ENCODE measurements at places on chromosomes 12 and 14. TPM values are rescaled to one million over a fixed set of nuclear protein-coding genes. Genes with fewer than 3 reads are reported as not detected.

The FAIM2 gene
- 0.39 TPM for total RNA-seq

The SLC17A8 gene
- total RNA-seq: not detected

DNA sequence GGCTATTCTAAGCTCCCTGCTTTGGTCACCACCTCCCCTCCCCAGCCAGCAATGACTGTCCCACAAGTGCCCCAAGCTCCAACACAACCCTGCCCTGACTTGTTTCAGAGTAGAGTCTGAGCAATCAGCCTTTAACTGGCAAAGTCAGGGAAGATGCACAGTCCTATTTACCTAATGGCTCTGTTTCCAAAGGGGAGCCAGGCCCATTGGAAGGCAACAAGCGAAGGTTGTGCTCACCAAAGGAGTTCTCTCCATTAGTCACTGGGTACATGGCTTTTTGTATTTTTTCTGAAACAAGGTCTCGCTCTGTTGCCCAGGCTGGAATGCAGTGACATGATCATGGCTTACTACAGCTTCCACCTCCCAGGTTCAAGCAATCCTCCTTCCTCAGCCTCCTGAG lies 267.1 kb upstream of the CRY1 start:
- DNase-seq: no peak

GRCh38 chr14:70807898-70808415 lies 1.4 kb downstream of the MAP3K9 start:
- DNase-seq: peak; percentile 50

- DNase-seq: no peak
Measured at GRCh38 chr12:92929983-92930382, 888 bp upstream of the EEA1 start.

- DNase-seq: no peak
Measured at GRCh38 chr14:64729386-64730060, 25.3 kb downstream of the PLEKHG3 start.

DNA sequence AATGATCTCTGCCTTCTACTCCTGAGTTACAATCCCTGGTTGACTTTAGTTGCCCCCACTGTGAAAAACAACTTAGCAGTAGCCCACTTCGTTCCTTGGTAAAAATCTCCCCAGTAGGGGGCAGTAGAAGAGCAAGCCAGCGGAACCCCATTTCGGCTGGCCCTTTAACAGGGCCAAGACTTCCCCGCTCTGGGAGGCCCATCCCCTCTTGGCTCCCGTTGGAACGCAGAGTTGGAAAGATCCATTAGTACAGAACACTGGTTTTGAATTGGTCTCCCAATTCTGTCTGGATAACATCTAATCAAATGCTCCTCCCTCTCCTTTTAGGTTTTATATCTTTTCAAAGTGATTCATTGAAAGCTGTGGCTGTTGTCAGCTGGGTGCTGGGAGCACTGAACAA lies 1133.3 kb downstream of the BCL11B start:
- DNase-seq: peak; percentile 82

- DNase-seq: no peak
Measured at GRCh38 chr14:54890788-54891187, 11.8 kb downstream of the GCH1 start.

GRCh38 chr12:95573951-95574576 lies 22.8 kb upstream of the USP44 start:
- DNase-seq: no peak

Measured in CD8-positive, alpha-beta memory T cell (primary cell).